ENCODE measurements at places on chromosomes 1 and 21.

- DNase-seq: peak; percentile 79
Measured at GRCh38 chr1:212608959-212609700, 569 bp downstream of the ATF3 start.

DNA sequence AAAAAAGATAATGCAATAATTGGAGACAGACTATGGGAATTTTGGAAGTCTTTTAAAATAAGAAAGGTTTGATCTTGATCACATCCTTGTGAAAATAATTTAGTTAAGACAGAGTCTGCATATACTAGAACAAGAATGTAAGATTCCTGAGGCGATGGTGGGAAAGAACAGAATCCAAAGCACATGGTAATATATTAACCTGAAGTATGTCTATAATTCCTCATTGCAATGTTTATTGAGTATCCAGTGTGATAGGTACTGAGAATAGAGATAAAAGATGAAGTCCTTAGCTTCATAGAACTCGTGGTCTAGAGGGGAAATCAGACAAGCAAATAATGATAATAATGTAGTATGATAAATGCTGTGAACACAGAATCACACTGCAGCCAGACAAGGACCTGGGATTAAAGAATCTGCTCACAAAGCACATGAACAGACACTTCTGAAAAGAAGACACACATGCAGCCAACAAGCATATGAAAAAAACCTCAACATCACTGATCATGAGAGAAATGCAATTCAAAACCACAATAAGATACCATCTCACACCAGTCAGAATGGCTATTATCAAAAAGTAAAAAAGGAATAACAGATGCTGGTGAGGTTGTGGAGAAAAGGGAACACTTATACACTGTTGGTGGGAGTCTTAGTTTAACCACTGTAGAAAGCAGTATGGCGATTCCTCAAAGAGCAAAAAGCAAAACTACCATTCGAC is 6.9 kb upstream of the ANGPTL3 start:
- no peak for DNase-seq

GRCh38 chr1:202149566-202149965 is 5.0 kb upstream of the ARL8A start:
- no peak for DNase-seq

- no peak for DNase-seq
Measured at GRCh38 chr1:72891976-72892375, 609.6 kb upstream of the NEGR1 start.

GRCh38 chr1:244161236-244161510 is 110.1 kb downstream of the ZBTB18 start:
- no peak for DNase-seq

- DNase-seq: no peak
Measured at GRCh38 chr1:46665983-46666382, 2.2 kb downstream of the ATPAF1 start.

DNA sequence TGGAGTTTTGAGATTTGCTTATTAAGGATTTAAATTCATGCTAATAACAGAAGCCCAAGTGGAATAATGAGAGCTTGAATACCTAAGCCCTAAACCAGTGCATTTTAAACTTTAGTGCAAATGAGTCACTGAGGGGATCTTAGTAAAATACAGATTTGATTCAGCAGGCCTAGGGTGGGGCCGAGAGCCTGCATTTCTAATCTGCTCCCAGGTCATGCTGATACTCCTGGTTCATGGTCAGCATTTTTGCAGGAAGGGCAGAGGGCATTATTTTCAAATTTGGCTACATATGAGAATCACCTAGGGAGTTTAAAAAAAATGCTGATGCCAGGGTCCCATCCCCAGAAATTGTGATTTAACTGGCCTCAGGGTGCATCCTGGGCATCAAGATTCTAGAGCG is 39.3 kb downstream of the DNTTIP2 start:
- DNase-seq: no peak

DNA sequence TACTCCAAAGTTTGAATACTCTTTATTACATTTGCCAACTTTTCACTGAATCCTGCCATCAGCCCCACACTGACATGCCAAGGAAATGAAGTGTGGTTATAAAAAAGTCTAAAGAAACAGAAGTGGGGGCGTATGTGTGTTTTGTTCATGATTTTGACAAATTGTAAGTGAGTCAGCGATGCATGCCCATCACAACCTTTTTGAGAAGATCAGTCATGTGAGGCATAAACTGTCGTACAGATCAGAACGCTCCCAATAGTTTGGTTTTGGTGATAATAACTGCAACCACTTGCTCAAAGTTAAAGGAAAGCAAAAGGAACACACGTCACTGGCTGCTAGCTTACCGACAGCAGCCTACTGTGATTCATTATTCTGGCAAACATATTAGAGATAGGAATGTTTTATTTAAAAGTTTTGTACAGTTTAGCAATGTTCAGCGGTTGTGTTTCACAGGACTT is 95.6 kb downstream of the RGS2 start:
- DNase-seq: no peak

- DNase-seq: no peak
Measured at GRCh38 chr21:45003331-45004058, 63.7 kb downstream of the SLX9 start.

DNA sequence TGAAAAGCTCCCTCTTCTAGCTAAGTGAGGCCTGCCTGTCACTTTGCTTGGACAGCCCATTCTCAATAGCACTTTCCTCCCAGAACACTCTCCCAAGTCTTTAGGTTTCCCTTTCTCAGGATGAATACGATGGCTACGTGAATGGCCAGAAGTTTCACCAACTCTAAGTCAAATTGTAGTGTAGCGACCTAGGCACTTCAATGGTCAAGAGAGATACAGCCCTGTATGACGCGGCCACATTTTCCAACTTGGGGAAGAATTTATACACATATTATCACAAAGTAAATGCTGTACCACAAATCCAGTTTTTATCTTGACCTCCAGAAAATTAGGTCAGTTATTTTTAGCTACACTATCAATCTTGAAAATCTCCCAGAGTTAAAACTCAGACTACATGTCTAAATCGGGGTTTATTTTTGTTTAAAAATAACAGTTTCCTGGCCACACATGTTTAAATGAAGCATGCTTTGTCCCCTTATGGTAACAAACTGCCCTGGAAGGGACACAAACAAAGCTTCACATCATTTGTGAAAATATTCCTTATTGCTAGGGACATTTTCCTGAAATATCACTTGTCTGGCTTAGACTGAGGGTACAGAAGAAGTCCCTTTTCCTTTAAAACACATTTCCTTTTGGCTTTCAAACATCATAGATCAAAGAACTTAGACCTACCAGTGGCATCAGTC is 192.6 kb downstream of the GABPA start:
- DNase-seq: no peak

GRCh38 chr1:9425859-9426258 is 113.4 kb upstream of the SLC25A33 start:
- DNase-seq: no peak

GRCh38 chr21:15567191-15567590 is 162.6 kb upstream of the USP25 start:
- no peak for DNase-seq

DNA sequence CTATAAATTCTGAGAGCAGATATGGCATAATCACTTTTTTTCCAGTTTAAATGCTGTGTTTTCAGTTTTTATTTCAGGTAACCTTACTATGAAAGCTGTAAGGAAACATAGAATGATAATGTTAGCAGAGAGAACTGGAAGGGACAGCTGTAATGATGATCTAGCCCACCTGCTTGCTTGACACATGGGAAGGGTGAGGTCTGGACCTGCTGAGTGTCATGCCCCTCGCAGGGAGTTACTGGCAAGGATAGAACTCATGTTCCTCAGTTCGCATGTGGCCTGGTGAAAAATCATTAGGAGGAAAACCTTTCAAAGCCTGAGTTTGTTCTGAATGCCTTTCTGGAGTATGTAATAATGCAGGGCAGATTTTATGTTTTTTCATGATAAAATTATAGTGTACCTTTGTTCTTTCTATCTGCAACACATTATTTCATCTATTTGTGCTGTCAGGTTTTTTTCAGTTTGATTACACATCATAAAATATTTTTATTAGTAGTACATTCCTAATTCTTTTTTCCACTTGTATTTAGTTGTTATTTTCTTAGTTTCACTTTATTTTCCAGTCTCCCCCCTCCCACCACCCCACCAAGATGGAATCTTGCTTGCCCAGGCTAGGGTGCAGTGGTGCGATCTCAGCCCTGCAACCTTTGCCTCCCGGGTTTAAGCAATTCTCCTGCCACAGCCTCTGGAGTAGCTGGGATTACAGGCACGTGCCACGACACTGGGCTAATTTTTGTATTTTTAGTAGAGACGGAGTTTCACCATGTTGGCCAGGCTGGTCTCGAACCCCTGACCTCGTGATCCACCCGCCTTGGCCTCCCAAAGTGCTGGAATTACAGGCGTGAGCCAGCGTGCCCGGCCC is 8.0 kb downstream of the DDI2 start:
- DNase-seq: no peak

DNA sequence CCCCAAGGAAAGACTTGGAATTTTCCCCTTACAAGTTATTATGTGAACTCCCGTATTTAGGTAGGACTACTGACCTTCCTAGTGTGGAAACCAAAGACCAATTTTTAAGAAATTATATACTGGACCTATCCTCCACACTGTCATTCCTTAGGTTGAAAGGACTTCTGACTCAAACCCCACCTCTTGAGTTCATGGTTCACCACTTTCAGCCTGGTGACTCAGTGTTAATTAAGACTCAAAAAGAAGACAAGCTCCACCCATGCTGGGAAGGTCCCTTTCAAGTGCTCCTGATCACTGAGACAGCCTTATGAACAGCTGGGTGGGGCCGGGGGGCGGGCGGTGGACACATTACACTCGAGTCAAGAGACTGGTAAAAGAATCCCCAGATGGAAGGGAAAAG is 113.2 kb downstream of the LRRC53 start:
- DNase-seq: no peak

GRCh38 chr1:244865028-244865371 is 657 bp upstream of the HNRNPU start:
- peak; percentile 77 for DNase-seq

All from left forelimb (tissue), 1 donor.